ENCODE measurements at places on chromosomes 3 and 15.

DNA sequence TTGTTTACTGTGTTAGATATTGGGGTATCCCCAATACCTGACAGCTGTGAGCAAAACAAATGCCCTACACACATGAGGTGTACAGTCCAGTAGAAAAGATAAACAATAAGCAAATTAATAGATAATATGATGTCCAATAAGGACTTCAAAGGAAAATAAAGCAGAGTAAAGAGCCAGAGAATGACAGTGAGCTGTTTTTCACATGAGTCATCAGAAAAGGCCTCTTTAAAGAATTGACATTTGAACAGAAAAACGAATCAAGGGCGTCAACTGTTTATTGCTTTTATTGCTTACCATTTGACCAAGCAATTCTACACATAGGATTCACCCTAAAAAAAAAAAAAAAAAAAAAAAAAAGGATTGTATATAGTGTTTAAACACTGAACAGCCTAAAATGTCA lies 96.6 kb upstream of the FLNB start:
- peak; percentile 40 for DNase-seq

DNA sequence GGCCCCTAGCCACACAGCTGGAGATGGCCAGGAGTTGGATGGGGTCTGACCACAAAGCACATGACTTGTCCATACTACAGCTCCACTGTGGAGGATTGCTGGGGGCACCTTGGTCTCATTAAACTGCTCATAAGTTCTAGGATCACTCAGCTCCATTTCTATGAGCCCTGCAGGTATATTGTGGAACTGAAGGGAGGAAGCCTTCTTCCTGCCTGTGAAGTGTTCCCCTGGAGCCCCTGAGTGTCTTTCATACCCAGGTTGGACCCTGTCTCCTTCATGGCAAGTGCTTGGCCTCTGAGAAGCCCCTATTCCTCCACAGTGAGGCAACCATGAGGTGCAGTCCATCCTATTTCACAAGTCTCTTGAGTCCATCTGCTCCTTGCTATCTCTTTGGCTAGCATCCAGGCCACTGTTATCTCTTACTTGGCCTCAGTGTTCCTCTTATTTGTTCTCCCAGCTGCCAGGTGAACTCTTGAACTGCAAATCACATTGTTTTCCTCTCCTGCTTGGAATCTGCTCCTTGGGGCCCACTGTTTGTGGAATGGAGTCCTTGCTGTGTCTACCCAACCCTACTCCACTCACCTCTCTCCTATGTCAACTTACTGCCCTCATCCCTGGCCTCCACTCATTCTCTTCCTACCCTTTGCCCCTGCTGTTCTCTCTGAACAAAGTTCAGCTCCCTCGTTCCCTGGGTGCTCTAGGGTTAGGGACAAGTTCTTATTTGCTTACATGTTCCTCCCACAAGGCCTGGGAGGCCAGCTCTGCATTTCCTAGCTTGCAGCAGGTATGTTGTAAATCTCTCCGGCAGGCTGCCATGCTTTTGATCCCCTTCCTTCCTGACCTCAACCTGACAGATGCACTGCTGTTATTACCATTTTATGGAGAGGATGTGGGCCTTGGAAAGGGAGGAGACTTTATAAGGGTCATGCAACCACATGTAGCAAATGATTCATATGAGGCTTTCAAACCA lies 1.2 kb downstream of the ACOX2 start:
- DNase-seq, result no peak

- DNase-seq, result no peak
Observed at GRCh38 chr15:29969562-29970401, 113.0 kb upstream of the GOLGA8J start.

DNA sequence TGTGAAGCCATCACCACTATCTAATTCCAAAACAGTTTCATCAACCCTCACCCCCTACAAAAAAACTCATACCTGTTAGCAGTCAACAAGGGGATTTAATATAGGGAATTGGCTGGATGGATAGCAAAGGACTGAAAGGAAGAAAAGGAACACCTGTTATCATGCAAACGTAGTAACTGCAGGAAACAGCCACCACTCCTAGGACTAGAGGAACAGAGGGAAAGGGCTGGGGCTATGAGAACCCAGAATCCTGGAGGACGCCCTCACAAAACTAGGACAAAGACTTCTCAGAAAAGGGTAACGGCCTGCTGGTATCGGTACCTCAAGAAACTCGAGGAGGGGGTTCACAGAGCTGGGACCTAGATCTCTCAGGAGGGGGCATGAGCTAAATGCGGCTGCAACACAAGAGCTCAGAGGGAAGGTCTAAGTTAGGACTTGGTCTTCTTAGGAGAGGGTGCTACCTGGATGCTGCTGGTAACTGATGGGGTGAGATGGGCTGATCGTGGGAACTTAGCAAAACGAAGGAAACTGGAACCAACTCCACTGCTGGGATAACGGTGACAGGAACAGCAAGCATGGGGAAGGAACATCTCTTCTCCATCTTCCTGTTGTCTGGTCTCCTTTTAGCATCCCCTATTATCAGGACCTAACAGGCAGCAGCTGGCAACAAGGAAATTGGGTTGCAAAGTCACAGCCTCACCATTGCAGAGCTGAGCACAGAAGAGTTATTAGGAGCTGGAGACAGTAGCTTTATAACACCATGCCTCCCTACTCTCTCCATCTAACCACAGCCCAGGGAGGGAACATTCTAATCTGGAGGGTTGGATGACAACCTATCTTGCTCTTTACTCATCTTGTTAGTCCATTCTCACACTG lies 147.7 kb downstream of the UACA start:
- DNase-seq, result no peak

GRCh38 chr15:68375191-68375631 lies 56.8 kb downstream of the ITGA11 start:
- DNase-seq, result no peak
